ENCODE measurements at places on chromosomes 4 and X.

DNA sequence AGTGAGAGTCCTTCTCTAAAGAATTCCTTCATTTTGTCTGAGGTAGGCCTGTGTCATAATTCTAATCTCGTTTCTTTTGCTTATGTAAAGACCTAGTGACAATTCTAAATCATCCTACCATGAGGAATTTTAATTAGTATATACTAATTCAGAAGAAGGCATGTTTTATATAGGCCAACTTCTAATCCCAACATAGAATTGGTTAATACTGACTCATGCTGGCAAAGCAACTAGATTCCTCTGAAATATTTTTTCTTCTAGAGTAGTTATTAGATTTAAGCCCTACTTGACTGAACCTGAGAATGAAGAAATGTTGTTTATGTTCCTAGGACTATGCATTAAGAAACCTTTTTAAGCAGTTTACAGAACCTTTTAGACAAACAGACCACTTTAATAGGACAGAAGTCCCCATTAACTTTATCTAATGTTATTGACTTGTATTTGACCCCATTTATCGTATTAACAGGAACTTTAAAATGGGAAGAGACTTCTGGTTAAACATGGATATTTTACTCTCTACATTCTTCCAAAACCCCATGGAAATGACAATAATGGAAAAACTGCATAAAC is 56.1 kb upstream of the EIF1AX start:
- DNase-seq, result no peak

- DNase-seq, result no peak
Measured at GRCh38 chr4:93203708-93204107, 624.8 kb upstream of the ATOH1 start.

GRCh38 chr4:45578874-45579273 is 545.0 kb downstream of the GABRG1 start:
- no peak for DNase-seq

DNA sequence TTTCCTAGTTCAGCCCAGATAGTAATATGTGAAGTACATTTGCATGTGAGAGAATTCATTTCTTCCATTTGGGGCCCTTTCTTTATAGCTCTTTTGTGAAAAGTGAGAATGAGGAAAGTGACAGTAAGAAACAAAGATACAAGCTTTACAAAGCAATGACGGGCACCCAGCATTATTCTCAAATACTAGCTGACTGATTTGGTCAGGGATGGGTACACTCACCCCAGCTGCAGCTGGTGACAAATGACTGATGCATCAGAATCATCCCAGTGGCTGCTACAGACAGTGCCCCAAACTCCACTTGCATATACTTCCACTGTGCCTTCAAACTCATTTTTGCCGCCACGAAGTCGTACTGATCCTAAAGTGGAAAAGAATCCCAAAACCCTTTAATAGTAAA is 14.8 kb downstream of the PRSS12 start:
- DNase-seq, result no peak

- no peak for DNase-seq
Measured at GRCh38 chr4:10173754-10174749, 57.5 kb upstream of the WDR1 start.

DNA sequence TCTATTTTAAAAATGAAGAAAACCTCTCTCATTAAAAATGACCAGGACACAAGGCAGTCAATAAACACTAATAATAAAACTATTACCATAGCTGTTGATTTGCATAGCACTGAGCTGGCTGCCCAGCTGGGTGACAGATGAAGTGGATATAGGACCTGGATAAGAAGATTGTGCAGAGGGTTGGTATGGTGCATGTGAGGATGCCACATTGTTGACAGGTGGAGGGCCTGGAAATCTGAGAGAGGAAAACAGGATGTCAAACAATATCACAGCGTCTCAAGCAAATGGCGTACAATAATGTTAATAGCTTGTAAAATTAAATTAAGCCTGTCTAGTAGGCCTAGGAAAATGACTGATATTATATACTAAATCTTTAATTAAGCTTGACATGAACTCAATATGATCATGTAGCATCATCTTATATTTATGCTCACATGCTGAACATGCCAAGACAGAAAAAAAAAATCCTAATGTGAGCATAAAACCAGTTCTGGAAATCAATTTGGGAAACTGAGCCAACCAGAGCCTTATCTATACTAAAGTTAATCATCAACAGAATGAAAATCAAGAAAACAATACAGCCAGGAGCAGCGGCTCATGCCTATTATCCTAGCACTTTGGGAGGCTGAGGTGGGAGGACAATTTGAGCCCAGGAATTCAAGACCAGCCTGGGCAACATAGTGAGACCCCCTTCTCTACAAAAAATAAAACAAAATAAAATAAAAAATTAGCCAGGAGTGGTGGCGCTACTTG is 18.6 kb downstream of the SEC24D start:
- DNase-seq, result no peak

DNA sequence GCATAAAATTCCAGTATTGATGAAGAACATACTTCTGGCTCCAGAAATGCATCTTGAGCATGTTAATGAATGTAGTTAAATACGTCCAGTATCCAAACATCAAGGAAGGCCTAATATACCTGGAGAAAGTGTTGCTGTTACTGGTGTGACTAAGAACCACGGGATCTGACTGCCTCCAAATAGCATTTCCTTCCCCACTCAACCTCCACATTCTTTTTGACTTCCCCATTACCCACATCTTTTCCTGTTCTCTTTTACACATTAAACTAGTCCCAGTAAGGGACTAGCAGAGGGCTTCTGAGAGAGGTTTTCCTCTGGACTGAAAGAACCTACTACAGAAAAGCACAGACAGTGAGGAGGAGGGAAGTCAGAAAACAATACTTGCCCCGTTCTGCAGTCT is 482.8 kb upstream of the HTR2C start:
- DNase-seq, result peak; percentile 53

DNA sequence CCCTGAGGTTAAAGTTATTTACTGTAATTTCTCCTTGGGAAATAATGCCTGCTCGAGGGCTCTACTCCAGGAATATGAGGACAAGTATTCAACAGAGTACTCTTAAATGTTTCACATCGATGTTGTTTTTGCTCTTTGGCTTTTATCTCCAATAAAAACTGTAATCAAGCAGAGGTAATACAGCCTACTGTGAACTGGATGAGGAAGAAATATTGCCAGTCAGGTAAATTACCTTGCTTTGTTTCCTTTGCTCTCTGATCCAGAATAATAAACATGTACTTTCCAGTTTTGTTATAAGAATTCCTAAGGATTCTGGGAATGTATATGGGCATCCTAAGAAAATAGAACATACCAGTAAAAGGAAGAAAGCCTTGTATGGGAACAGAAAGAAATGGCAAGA is 60.4 kb downstream of the FNIP2 start:
- no peak for DNase-seq

DNA sequence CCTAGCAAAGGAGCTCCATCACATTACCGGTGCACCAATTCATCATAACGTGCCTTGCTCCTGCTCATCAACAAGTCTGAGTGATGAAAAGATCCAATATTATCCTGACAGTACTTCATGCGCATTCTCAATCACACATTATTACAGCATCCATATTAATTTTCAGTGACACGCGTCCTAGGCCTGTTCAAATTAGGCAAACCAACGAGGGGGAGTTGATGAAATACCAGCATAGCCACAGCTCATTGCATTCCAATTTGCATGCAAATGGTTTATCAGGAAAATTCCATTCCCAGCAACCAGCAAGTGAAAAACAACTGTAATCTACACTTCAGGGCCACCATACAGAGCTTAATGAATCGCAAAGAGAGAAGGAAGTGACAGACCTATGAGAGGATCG is 236.9 kb downstream of the DCLK2 start:
- no peak for DNase-seq

- no peak for DNase-seq
Measured at GRCh38 chr4:146814750-146815149, 130.9 kb downstream of the TTC29 start.

- no peak for DNase-seq
Measured at GRCh38 chr4:159966746-159967145, 863.9 kb downstream of the RAPGEF2 start.

- no peak for DNase-seq
Measured at GRCh38 chr4:164931551-164932324, 45.7 kb downstream of the TRIM61 start.

GRCh38 chr4:10944321-10944720 is 259.8 kb upstream of the CLNK start:
- DNase-seq, result no peak

- DNase-seq, result no peak
Measured at GRCh38 chrX:53711436-53711835, 24.9 kb upstream of the HUWE1 start.

GRCh38 chr4:48909697-48910096 is 3.1 kb upstream of the OCIAD2 start:
- no peak for DNase-seq

- DNase-seq, result no peak
Measured at GRCh38 chr4:27702730-27703431, 842.2 kb downstream of the STIM2 start.

DNA sequence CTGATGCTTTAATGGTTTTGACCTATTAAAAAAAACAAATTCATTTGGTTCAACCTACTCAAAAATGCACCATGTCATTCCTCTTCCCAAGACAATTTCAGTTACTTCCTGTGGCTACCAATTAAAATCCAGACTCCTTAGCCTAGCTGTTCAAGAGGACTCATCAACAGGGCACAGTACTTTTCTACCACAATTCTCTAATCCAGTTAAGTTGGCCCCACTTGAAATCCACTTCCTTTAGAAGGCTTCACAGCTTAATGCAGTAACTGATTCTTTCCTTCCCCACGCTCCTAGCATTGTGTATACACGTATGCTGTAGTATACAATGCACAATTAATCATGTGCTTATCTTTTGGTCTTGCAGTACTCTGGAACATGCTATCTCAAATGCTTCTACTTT is 129.8 kb downstream of the UGT8 start:
- no peak for DNase-seq

DNA sequence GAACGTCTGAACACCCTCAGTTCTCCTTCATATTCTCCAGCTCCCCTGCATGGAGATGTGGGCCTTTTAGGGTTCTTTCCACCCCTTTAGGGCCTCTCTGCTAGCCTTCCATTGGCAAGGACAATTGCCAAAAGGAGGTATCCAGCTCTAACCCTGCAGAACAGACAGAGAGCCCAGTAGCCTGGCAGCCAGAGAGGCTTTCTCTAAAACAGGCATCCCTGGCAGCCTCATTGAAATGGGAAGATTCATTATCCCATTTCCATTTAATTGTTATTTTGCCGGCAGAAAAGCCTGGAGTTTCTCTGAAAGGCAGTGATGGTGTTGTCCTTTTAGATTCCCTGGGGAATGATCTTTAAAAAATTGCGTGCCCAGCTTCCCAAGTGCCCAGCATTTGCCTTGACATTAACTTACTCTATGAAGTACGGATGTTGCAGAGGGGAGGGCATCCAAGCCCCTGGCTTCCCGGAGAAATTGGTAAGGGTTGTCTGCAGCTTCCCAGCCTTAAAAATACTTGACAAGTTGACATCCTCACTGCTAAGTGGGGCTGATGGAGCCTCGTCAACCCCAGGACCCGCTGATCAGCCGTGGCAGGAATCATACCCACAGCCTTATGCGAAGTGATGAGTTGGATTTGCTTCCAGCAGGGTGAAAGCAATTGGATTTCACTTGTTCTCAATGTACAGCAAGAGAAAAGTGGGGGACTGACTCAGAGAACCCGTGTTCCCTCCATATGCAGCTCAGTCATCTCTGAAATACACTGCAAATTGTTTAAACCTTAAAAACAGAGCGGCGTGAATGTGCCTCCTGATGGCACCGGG is 244.1 kb downstream of the CRLF2 start:
- no peak for DNase-seq

DNA sequence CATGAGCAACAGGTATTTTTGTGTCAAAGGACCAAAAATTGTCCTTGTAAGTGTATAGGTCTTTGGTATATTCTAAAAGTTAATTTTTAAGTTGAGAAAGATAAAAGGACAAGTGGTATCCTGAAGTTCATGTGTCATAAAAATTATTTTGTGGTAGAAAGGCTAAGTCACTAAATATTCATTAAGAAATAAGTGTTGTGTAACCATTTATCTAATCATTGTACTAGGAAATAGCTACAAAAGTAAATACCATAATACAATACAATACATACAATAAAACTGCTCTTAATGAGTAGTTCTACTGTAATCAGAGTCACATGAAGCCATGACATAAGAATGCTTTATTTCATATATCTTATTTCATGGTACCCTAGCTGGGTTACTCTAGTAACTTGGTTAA is 82.5 kb upstream of the ATOH1 start:
- DNase-seq, result no peak

- DNase-seq, result no peak
Measured at GRCh38 chrX:120111611-120112010, 4.1 kb downstream of the RHOXF1 start.

DNA sequence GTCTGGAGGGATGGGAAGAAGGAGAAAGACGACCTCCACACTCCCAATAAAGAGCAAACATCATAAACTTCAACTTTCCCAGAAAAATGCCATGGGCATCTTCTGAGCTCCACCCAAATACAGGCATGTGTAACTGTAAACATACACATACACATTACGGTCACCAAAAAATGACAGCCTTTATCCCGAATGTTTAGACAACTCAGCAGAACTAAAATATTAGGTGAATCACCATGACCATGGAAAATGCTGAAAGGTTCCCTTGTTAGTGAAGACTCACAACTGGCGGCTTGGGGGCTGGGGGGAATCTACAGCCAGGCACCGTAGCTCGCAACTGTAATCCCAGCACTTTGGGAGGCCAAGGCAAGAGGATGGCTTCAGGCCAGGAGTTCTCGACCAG is 33.0 kb downstream of the PRKX start:
- no peak for DNase-seq

DNA sequence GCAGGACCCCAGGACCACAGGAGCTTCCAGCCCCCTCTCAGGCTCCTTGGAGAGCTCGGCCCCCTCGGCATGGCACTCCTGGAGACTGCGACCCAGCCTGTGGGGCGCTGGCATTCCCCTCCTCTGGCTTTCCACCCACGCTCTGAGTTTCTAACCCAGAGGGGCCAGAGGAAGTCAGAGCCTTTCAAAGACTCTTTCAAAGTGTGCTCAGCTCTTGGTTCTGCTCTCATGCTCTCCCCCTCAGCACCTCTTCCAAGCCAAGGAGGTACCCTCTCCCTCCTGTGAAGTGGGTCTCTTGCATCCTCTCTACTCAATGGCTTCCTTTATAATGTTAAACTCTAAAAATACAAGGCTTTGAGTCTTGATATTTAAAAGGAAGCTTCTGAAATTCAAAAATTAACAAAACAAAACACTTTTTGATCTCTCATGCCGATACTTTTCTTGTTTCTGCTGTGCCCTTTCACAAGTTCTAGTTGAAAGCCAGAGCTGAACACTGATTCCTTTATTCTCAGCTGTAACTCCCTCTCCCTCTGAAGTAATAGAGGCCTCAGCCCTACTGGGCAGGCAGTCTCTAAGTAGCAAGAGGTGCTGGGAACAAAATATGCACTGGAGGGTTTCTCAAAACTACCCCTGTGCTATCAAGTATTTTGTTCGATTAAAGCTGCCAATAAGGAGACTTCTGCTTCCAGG is 82.8 kb downstream of the NAT8L start:
- DNase-seq, result no peak

DNA sequence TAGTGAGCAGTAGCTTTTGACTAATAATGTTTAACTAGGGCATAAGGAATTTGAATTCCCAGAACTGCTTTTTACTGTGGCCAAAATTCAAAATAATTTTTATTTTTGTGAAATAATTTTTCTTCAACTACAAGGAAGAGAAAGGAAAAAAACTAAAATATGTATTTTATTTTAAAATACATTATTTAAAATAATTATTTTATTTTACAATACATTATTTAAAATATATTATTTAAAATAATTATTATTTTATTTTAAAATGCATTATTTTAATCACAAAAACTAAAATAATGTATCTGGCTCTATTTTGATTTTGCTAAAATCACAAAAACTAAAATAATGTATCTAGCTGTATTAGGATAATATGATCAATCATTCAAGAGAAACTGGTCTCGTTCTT is 210.4 kb downstream of the RELL1 start:
- no peak for DNase-seq

Measured in GDM1 (cell line).